Adrenal gland (tissue), 19 donors: ENCODE measurements at places on chromosomes 3 and 15. TPM values are rescaled to one million over a fixed set of nuclear protein-coding genes. Genes with fewer than 3 reads are reported as not detected.

- no peaks in the 10 kb centered on the region for H3K4me1 ChIP-seq
- no peak for DNase-seq
- H3K27ac ChIP-seq: no peak overlapping the region
- no peaks in the 10 kb centered on the region for H3K36me3 ChIP-seq
- no peaks in the 10 kb centered on the region for H3K27me3 ChIP-seq
Observed at GRCh38 chr3:102718651-102719050, 283.8 kb downstream of the ZPLD1 start.

DNA sequence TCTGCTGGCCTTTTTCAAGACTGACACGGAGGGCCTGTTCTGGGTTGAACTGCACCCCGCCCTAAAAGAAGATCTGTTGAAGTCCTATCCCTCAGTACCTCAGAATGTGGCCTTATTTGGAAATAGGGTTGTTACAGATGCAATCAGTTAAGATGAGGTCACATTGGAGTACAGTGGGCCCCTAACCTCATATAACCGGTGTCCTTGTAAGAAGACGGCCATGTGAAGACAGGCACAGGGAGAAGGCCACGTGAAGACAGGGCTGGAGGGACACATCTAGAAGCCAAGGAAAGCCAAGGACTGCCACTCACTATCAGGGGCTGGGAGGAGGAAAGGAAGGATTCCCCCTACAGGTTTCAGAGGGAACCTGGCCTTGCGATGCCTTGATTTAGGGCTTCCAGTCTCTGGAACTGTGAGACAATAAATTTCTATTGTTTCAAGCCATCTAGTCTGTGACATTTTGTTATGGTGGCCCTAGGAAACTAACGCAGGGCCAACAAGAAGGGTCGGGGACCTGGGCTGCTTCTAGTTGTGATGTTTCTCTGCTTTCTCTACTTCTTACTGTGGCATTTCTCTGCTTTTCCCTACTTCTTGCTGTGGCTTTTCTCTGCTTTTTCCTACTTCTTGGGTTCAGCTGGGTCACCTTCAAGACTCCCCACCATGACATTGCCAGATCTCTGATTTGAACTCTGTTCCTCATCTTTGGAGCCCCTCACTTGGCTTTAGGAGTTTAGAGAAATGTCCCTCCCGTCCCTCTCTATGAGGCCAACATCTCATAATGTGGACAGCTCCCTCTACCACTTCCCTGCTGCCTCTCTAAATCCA lies 4.8 kb upstream of the CCDC174 start:
- DNase-seq: no peak
- H3K36me3 ChIP-seq: no peaks in the 10 kb centered on the region
- H3K4me3 ChIP-seq: no peak overlapping the region

- H3K36me3 ChIP-seq: no peaks in the 10 kb centered on the region
- no peak for DNase-seq
- no peaks in the 10 kb centered on the region for H3K27me3 ChIP-seq
- H3K4me3 ChIP-seq: no peak overlapping the region
- peaks cover 6% of the 10 kb centered on the region for H3K4me1 ChIP-seq
Observed at GRCh38 chr15:76181705-76182107, 121.9 kb downstream of the TMEM266 start.

DNA sequence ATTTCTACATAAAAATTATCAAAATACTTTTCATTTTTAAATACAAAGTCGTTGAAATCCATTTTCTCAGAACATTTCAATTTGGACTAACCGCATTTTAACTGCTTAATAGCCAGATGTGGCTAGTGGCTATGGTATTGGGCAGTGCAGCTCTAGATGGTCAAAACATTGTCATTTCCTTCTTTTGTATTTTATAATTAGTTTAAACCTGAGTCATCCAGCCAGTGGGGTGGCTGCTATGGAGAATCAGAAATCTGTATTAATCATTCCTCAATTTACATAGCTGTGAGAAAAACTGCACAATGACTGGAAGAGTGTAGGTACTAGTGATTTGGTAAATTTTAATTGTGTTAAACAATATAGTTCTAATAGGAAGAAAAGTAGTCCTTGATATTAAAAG lies 245.3 kb downstream of the PDZRN3 start:
- peaks cover 21% of the 10 kb centered on the region for H3K36me3 ChIP-seq
- no peaks in the 10 kb centered on the region for H3K27me3 ChIP-seq
- no peaks in the 10 kb centered on the region for H3K4me1 ChIP-seq
- DNase-seq: no peak
- H3K4me3 ChIP-seq: no peak overlapping the region

DNA sequence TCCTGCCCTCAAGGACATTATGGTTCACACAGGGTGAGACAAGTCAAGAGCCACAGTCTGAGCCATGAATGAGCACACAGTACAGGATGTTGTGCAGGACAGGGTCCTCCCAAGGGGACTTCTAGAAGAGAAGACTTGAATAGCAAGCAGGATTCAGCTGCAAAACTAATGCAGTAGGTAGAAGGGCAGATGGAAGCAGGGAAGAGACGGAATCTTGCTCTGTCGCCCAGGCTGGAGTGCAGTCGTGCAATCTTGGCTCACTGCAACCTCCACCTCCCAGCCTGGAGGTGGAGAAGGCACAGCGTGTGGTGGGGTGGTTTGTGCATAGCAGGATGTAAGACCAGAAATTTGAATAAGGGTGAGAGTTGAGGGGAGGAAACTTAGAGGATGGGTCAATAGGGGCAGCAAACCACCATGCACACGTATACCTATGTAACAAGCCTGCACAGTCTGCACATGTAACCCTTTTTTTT lies 8.0 kb downstream of the BCL2L10 start:
- H3K27ac ChIP-seq: no peak overlapping the region
- no peaks in the 10 kb centered on the region for H3K27me3 ChIP-seq
- H3K4me3 ChIP-seq: no peak overlapping the region
- H3K4me1 ChIP-seq: peaks cover 7% of the 10 kb centered on the region

GRCh38 chr3:128063865-128064264 lies 11.6 kb downstream of the SEC61A1 start:
- no peaks in the 10 kb centered on the region for H3K36me3 ChIP-seq
- no peaks in the 10 kb centered on the region for H3K4me1 ChIP-seq
- no peaks in the 10 kb centered on the region for H3K27me3 ChIP-seq
- no peak overlapping the region for H3K27ac ChIP-seq

CDHR4 gene
- total RNA-seq: 0.25 TPM

GAP43 gene
- 23.2 TPM for total RNA-seq

A4GNT gene
- not detected for total RNA-seq

DBR1 gene
- total RNA-seq: 10.0 TPM
